Activated CD4-positive, alpha-beta T cell treated with anti-CD3 and anti-CD28 coated beads for 36 hours (primary cell): ENCODE measurements at places on chromosomes 2 and 18.

DNA sequence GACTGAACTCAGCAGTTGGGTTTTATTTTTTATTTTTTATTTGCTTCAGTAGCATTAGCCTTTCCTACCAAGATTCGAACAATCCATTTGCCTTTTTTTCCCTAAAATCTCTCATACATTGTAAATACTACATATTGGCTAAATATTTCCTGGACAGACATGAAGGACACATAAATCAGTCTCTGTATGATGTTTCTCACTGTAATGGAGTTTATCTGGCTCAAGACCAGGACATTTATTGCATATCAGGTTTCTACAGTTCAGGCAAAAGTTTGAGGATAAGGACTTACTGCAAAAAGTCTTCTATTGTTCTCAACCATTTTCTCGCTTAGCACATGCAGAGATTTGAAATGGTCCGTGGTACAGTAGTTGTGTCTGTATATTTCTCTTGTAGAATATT, 3.3 kb downstream of the CLUL1 start:
- H3K36me3 ChIP-seq = no peaks in the 10 kb centered on the region
- H3K27me3 ChIP-seq = peaks cover 32% of the 10 kb centered on the region
- peaks cover 8% of the 10 kb centered on the region for H3K4me1 ChIP-seq
- no peak for DNase-seq
- H3K4me3 ChIP-seq = no peak overlapping the region

- peaks cover 49% of the 10 kb centered on the region for H3K36me3 ChIP-seq
- peaks cover 64% of the 10 kb centered on the region for H3K4me1 ChIP-seq
- DNase-seq = peak; percentile 43
These were observed 1.3 kb downstream of the SLC20A1 start for GRCh38 chr2:112646791-112647689.

- no peaks in the 10 kb centered on the region for H3K4me1 ChIP-seq
- H3K27me3 ChIP-seq = no peaks in the 10 kb centered on the region
- H3K36me3 ChIP-seq = no peaks in the 10 kb centered on the region
- no peak overlapping the region for H3K27ac ChIP-seq
- H3K4me3 ChIP-seq = no peak overlapping the region
These were observed 43.5 kb downstream of the CYP27C1 start for GRCh38 chr2:127176371-127177311.

DNA sequence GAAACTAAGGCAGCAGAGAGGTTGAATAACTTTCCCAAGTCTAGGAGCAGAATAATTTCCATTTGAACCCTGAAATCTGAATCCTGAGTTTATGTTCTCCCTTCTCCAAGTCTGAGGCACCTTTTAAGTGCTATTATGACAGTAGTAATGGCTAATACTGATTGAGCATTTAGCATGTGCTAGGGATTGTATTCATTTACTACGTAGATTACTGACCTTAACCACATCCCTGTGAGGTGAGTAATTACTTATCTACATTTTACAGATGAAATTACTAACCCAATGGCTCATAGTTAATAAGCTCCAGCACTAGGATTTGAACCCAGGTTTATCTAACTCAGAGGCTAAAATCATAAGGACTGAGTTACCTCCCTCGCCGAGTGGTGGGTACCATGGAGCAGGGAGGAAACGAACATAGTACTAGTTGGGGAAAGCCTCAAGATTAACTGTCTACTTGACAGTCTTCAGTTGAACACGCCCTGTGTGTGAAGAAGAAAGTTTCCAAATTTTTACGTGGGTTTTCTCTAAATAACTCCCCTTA, 93.0 kb downstream of the MAPRE2 start:
- peak overlapping the region; percentile 0 for H3K27ac ChIP-seq
- H3K27me3 ChIP-seq = no peaks in the 10 kb centered on the region
- H3K4me1 ChIP-seq = peaks cover 2% of the 10 kb centered on the region

DNA sequence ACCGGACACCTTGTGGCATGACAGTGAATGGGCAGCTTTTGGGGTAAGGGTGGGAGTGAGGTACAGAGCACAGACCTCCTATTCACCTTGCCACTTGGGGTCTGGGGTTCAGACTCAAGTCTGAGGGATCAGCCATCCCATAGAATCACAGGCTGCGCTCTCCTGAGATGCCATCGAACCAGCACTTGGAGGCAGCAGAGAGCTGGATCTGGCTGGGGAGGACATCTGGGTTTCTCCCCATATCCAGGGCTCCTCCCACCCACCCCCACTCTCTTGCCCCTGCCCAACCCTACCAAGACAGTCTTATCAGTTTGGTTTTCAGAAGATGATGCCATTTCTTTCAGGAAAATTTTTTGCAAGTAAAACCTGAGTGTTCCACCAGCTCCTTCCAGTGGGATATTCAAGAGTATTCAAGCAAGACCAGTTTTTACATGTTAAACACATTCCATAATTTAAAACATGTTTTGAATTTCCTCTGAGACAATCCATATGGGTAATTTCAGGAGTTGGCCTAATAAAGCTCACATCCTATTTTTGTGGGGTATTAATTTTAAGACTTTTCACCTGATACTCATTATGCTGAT, 29.2 kb upstream of the TEX44 start:
- H3K27me3 ChIP-seq = no peaks in the 10 kb centered on the region
- no peaks in the 10 kb centered on the region for H3K36me3 ChIP-seq
- no peak overlapping the region for H3K27ac ChIP-seq
- no peak overlapping the region for H3K4me3 ChIP-seq
- peak; percentile 79 for DNase-seq
- H3K4me1 ChIP-seq = peaks cover 2% of the 10 kb centered on the region

DNA sequence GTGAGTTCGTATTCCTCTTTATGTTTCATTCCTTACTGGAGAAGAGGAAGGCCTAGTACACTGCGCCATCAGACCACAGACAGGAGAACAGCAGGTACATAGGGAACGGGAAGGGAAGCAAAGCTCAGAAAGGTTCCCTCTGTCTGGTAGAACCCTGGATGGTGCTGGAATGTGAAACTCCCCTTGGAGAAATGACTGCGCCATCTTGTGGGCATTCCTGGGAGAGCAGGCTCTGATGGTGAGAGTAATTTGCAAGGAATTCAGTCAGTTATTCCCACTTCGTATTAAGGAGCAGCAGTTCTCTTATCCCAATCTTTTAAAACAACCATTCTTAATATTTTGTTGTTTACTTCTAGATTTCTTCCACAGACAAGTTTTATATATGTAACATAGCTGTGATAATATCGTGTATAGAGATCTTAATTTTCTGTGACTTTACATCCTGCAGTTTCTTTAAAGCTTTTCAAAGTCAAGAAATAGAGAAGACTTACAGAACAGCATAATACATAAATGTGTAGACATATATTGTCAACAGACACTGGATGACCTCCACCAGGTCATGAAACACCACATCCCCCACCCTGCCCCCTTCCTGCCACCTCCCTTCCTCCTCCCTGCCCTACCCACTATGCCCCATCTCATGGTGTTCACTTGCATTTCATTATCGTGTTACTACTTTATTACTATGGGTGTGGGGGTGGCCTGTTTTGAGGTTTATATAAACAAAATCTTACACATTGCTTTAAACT, 83.9 kb downstream of the ARHGEF4 start:
- H3K4me1 ChIP-seq = no peaks in the 10 kb centered on the region
- peaks cover 5% of the 10 kb centered on the region for H3K27me3 ChIP-seq
- H3K4me3 ChIP-seq = no peak overlapping the region
- no peaks in the 10 kb centered on the region for H3K36me3 ChIP-seq
- H3K27ac ChIP-seq = no peak overlapping the region

DNA sequence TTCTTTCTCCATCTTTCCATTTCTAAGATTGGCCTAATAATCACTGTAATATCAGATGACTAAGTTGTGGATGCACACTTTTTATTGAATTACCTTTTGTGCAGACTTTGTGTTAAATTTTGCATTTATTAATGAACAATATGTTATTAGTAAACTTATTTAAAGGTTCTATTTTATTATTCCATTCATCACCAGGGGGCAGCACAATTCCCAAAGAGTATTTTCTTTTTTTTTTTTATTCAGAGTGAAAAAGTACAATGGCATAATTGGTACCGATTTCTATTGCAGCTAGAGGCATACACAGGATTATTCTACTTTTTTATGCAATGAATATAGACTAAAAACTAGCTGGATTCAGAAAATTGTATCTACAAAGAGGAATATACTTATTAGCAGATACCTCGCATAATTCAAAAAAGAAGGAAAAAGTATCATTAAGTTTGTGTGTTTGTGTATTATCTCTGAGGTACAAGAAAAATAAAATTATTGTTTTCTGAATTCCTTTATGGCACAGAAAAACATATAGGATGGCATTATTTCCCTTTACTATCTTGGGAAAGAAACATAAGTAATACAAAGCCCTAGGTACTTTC, 390.6 kb downstream of the ERBB4 start:
- H3K27me3 ChIP-seq = no peaks in the 10 kb centered on the region
- no peak overlapping the region for H3K27ac ChIP-seq

DNA sequence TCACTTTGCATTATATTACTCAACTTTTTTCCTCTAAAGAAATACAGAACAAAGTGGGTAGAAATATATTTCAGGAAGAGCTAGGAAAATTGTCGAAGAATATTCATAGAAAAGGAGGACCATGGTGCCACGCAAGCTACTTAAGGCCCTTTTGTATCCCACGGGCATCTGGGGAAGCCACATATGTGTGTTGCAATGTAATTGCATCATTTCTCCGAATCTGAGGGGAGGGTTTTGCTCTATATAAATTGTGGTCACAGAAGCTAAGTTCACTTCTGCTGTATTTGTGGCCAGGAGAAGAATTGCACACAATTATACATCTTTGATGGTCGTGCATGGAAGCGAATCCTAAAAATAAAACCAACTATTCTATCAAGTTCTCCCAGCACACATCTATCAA, 360.3 kb downstream of the IRS1 start:
- no peak overlapping the region for H3K27ac ChIP-seq
- peaks cover 25% of the 10 kb centered on the region for H3K27me3 ChIP-seq
- no peaks in the 10 kb centered on the region for H3K4me1 ChIP-seq
- H3K36me3 ChIP-seq = no peaks in the 10 kb centered on the region
- H3K4me3 ChIP-seq = no peak overlapping the region

GRCh38 chr2:66569974-66570373, 135.0 kb downstream of the MEIS1 start:
- H3K4me1 ChIP-seq = peaks cover under 1% of the 10 kb centered on the region
- peaks cover 16% of the 10 kb centered on the region for H3K27me3 ChIP-seq
- H3K4me3 ChIP-seq = no peak overlapping the region

GRCh38 chr2:54899576-54900200, 150.6 kb downstream of the RTN4 start:
- H3K27ac ChIP-seq = no peak overlapping the region
- H3K27me3 ChIP-seq = no peaks in the 10 kb centered on the region
- H3K4me3 ChIP-seq = no peak overlapping the region
- no peaks in the 10 kb centered on the region for H3K36me3 ChIP-seq
- H3K4me1 ChIP-seq = peaks cover 28% of the 10 kb centered on the region

GRCh38 chr18:61245276-61245675, 88.0 kb upstream of the CDH20 start:
- no peaks in the 10 kb centered on the region for H3K4me1 ChIP-seq
- no peak overlapping the region for H3K27ac ChIP-seq
- H3K4me3 ChIP-seq = no peak overlapping the region
- no peaks in the 10 kb centered on the region for H3K27me3 ChIP-seq

GRCh38 chr2:37890893-37891495, 34.1 kb upstream of the RMDN2 start:
- no peak overlapping the region for H3K4me3 ChIP-seq
- DNase-seq = peak; percentile 83
- H3K36me3 ChIP-seq = no peaks in the 10 kb centered on the region
- H3K27ac ChIP-seq = no peak overlapping the region
- peaks cover 8% of the 10 kb centered on the region for H3K27me3 ChIP-seq

DNA sequence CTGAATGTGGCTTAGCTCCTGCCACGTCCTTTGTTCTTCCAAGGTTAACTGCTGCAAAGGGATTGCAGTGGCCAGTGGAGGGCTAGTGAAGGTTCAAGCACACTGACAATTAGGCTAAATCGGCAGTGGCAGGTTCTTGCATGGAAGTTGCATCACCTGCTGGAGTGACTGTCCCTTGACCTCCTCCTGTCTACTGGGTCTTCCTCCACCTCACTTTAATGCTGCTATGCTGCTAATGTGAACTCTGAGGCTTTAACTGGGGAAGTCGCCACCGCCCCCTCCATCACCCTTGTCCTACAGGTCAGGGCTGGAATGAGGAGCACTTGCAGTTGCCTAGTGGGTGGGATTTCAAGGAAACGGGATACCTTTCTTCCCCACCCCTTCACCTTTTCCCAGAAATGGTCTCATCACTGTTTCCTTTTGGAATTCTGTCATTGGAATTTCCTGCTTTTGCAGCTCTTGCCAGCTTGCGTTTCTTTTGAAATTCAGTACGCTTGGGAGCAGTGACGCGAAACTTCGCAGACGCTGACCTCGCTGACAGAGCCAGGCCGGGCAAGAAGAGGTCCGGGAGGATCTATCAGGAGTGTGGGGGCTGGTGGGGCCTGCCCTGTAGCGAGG, 150.3 kb downstream of the SH3RF3 start:
- H3K36me3 ChIP-seq = no peaks in the 10 kb centered on the region
- H3K4me3 ChIP-seq = no peak overlapping the region
- H3K4me1 ChIP-seq = peaks cover 13% of the 10 kb centered on the region
- H3K27me3 ChIP-seq = no peaks in the 10 kb centered on the region
- no peak overlapping the region for H3K27ac ChIP-seq

DNA sequence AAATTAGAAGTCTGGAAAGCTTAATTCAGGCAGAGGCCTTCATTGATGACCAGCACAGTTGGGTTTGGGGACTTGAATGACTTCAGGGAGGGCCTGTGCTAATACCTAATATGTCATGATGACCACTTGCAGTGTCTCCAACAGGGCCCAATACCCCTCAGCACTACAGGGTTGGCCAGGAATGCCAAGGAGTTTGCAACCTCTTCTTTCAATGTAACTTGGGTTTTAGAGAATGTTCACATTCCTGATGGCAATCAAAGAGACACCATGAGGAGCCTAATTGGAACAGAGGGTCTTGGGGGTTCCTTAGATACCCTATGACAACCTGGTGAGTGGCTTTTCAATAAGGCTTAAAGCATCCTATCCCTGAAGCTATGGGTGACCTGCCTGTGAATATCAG, 52.4 kb upstream of the ST8SIA3 start:
- H3K27ac ChIP-seq = no peak overlapping the region
- no peaks in the 10 kb centered on the region for H3K4me1 ChIP-seq
- DNase-seq = no peak
- H3K4me3 ChIP-seq = no peak overlapping the region
- H3K27me3 ChIP-seq = peaks cover 10% of the 10 kb centered on the region

- H3K36me3 ChIP-seq = no peaks in the 10 kb centered on the region
- H3K4me3 ChIP-seq = no peak overlapping the region
- H3K27me3 ChIP-seq = no peaks in the 10 kb centered on the region
- no peaks in the 10 kb centered on the region for H3K4me1 ChIP-seq
These were observed 41.1 kb downstream of the ID2 start for GRCh38 chr2:8722986-8723385.

- H3K4me1 ChIP-seq = no peaks in the 10 kb centered on the region
- no peaks in the 10 kb centered on the region for H3K27me3 ChIP-seq
- H3K36me3 ChIP-seq = no peaks in the 10 kb centered on the region
- H3K4me3 ChIP-seq = no peak overlapping the region
- DNase-seq = peak; percentile 5
- H3K27ac ChIP-seq = no peak overlapping the region
These were observed 191.0 kb downstream of the GRB14 start for GRCh38 chr2:164430166-164430783.
